Natural killer cell (primary cell): ENCODE measurements at places on chromosomes 16 and 17. TPM values are rescaled to one million over a fixed set of nuclear protein-coding genes. Genes with fewer than 3 reads are reported as not detected.
A peak's percentile ranks its signal among the peaks of the same experiment; 100 is the strongest.

KCNH6 gene
- not detected for total RNA-seq

TBC1D3E gene
- total RNA-seq = not detected

SEC14L5 gene
- 0.27 TPM for total RNA-seq

DNAI2 gene
- 1.2 TPM for total RNA-seq

CRK gene
- 19.6 TPM for total RNA-seq

REXO5 gene
- 1.5 TPM for total RNA-seq

HS3ST6 gene
- not detected for total RNA-seq

RCVRN gene
- 0.86 TPM for total RNA-seq

- no peak for DNase-seq
- H3K4me3 ChIP-seq = no peak overlapping the region
- no peaks in the 10 kb centered on the region for H3K4me1 ChIP-seq
- no peaks in the 10 kb centered on the region for H3K36me3 ChIP-seq
- H3K27ac ChIP-seq = no peak overlapping the region
- no peaks in the 10 kb centered on the region for H3K27me3 ChIP-seq
Observed at GRCh38 chr16:23922406-23922805, 86.6 kb downstream of the PRKCB start.

DNA sequence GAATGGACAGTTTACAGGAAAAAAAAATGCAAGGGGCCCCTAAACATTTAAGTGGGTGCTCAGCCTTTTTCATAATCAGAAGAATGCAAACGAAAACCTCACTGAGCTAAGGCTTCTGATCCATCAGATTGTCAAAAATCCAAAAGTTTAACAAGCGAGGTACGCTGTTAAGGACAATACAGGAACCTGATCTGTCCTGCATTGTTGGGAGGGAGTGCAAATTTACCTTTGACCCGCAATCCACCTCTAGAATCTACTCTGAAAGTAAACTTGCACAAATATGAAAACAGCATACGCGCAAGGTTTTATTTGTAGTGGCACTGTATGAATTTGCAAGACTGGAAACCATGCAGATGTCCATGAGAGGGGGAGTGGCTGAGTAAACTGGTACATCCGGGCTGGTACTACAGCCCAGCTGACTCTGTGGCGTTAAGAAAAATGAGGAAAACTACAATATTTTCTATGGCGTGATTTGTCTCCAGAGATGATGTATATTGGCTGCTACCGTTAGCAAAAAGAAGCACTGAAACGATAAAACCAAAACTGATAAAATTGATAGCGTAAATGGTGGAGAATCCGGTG is 28.8 kb upstream of the ST6GALNAC1 start:
- H3K27ac ChIP-seq = peak overlapping the region; percentile 89
- no peaks in the 10 kb centered on the region for H3K27me3 ChIP-seq
- DNase-seq = no peak
- H3K36me3 ChIP-seq = no peaks in the 10 kb centered on the region

DNA sequence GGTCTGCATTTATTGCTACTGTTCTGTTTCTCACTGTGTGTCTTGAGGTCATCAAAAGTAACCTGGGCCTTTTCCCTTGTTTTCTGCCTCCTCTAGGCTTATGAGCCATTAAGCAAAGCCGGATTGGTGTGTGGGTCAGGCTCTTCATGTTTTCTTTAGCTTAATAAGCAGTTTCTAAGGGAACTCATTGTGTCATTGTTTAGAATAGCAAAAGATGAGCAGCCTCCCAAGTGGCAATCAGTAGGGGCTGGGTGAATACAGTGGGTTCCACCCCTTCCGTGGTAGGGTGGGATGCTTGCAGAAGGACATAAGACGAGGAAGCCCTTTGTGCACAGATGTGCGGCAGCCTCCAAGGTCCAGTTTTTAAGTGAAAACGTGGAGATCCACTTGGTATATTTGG is 34.5 kb downstream of the ABCC1 start:
- no peak overlapping the region for H3K4me3 ChIP-seq
- no peaks in the 10 kb centered on the region for H3K27me3 ChIP-seq
- H3K4me1 ChIP-seq = peaks cover 7% of the 10 kb centered on the region

GRCh38 chr17:32019228-32019627 is 12.0 kb downstream of the LRRC37B start:
- peaks cover 19% of the 10 kb centered on the region for H3K36me3 ChIP-seq
- no peak overlapping the region for H3K4me3 ChIP-seq
- peaks cover 3% of the 10 kb centered on the region for H3K4me1 ChIP-seq
- H3K27me3 ChIP-seq = no peaks in the 10 kb centered on the region

- H3K4me1 ChIP-seq = no peaks in the 10 kb centered on the region
- no peak overlapping the region for H3K4me3 ChIP-seq
- no peaks in the 10 kb centered on the region for H3K27me3 ChIP-seq
- H3K36me3 ChIP-seq = peaks cover 35% of the 10 kb centered on the region
Observed at GRCh38 chr17:17877529-17878358, 41.0 kb upstream of the SREBF1 start.

GRCh38 chr17:6657633-6658287 is 6.2 kb downstream of the C17orf100 start:
- peaks cover 17% of the 10 kb centered on the region for H3K27me3 ChIP-seq
- peaks cover 39% of the 10 kb centered on the region for H3K4me1 ChIP-seq
- H3K36me3 ChIP-seq = no peaks in the 10 kb centered on the region
- DNase-seq = no peak
- no peak overlapping the region for H3K27ac ChIP-seq

DNA sequence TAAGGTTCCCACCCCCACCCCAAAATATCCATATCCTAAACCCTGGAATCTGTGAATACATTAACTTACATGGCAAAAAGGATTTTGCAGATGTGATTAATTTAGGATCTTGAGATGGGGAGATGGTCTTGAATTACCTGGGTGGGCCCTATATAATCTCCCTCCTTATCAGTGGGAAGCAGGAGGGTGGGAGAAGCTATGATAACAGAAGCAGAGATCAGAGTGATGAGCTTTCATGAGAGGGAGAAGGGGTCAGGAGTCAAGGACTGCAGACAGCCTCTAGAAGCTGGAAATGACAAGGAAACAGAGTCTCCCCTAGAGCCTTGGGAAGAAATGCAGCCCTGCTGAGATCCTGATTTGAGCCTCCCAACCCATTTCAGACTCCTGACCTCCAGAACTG is 34.8 kb downstream of the PRSS54 start:
- no peak overlapping the region for H3K4me3 ChIP-seq
- H3K27ac ChIP-seq = no peak overlapping the region

DNA sequence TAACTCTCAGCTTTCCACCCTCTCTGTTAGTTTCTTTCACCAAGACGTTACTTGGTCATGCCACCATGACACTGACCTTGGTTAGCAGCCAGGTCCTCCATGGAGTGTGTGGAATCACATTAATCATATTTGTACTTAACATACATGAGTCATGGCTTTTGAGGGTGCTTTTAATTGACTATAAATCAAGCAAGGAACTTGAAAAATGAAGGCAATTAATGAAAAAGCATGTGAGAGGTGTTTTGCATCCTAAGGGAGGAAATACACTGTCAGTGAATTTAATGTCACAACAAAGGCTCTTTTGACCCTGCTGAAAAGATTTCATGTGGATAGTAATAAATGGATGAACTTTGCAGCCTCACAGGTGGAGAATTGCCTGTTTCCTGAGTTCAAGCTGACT is 240.7 kb downstream of the CDH13 start:
- no peaks in the 10 kb centered on the region for H3K4me1 ChIP-seq

- no peaks in the 10 kb centered on the region for H3K27me3 ChIP-seq
- no peak overlapping the region for H3K4me3 ChIP-seq
- no peak overlapping the region for H3K27ac ChIP-seq
- no peaks in the 10 kb centered on the region for H3K36me3 ChIP-seq
- no peaks in the 10 kb centered on the region for H3K4me1 ChIP-seq
- DNase-seq = no peak
Observed at GRCh38 chr17:55710829-55711496, 11.7 kb downstream of the TMEM100 start.

DNA sequence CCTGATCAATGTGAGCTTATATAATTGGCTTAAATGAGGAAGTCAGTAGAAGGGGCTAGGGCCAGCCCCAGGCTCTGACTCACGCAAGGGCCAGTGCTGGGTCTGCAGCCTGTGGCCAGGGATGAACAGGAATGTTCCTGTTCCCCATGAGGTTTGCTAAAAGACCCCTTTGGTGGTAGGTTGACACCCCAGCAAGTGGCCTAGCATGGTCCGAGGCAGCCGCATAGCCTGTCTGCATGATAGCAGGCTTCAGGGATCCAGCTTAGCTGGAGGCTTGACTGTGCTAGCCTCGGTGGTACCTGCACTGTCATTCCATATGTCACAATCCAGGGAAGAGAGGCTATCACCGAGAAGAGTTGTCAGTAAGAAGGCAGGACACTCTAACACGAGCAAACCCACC is 23.5 kb downstream of the TRIM25 start:
- peaks cover 62% of the 10 kb centered on the region for H3K36me3 ChIP-seq
- no peak for DNase-seq
- no peaks in the 10 kb centered on the region for H3K27me3 ChIP-seq
- H3K4me3 ChIP-seq = no peak overlapping the region
- H3K4me1 ChIP-seq = no peaks in the 10 kb centered on the region
- no peak overlapping the region for H3K27ac ChIP-seq

- no peak for DNase-seq
- no peak overlapping the region for H3K27ac ChIP-seq
- no peaks in the 10 kb centered on the region for H3K4me1 ChIP-seq
- H3K4me3 ChIP-seq = no peak overlapping the region
- no peaks in the 10 kb centered on the region for H3K27me3 ChIP-seq
Observed at GRCh38 chr16:59181821-59182420, 447.8 kb upstream of the GOT2 start.

- no peak overlapping the region for H3K4me3 ChIP-seq
- no peaks in the 10 kb centered on the region for H3K36me3 ChIP-seq
- H3K27me3 ChIP-seq = no peaks in the 10 kb centered on the region
- no peak for DNase-seq
- no peaks in the 10 kb centered on the region for H3K4me1 ChIP-seq
- no peak overlapping the region for H3K27ac ChIP-seq
Observed at GRCh38 chr17:17988427-17988945, 15.8 kb downstream of the DRC3 start.

DNA sequence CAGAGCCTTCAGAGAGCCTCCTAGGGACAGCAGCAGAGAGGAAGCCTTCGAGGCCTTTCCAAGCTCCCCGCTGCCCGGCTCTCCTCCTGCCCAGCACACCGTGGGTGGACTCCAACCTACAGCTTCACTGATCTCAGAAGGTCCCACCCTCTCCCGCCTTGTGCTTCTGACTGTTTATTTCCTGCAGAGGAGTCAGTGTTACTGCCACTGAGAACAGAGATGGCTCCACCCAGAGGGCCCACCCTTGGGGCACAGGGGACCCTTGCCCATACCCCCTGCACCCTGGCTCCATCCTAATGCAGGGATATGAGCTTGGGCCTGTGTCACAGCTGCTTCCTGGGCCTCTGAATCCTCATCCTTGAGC is 52.8 kb upstream of the TOB1 start:
- no peaks in the 10 kb centered on the region for H3K27me3 ChIP-seq
- H3K4me3 ChIP-seq = no peak overlapping the region
- DNase-seq = no peak
- peaks cover 40% of the 10 kb centered on the region for H3K4me1 ChIP-seq
- H3K36me3 ChIP-seq = no peaks in the 10 kb centered on the region

GRCh38 chr17:76734080-76734840 is 2.9 kb downstream of the SRSF2 start:
- no peak overlapping the region for H3K4me3 ChIP-seq
- H3K27ac ChIP-seq = peak overlapping the region; percentile 98
- no peaks in the 10 kb centered on the region for H3K27me3 ChIP-seq
- H3K4me1 ChIP-seq = peaks cover 26% of the 10 kb centered on the region
- no peak for DNase-seq
- H3K36me3 ChIP-seq = peaks cover 55% of the 10 kb centered on the region

DNA sequence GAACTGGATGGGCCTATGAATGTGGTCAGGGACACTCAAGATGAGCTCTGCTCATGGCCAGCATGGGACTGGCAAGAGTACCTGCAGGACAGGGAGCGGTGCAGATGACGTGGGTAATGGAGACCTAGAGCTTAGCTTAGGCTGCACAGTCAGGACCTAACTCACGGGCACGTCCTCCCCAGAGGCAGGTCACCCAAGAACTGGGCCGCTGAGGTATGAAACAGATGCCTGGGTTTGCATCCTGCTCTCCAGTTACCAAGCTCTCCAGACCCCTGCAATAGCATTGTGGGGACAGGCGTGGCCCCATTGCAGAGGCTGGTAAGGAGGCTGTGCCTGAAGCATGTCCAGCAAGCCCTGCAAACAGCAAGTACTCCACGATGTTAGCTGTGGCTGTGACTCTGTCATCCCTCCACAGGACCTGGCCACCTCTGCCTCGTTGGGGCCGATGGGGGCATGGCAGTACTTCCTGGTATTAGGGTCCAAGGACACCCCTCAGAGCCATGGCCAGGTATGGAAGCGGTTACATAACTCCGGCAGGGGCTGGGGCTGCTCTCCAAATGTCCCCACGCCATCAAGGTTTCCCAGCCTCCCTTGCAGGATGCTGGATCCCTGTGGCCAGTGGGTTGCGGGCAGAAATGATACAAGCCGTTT is 37.5 kb upstream of the RBFOX3 start:
- H3K36me3 ChIP-seq = no peaks in the 10 kb centered on the region
- H3K4me3 ChIP-seq = no peak overlapping the region
- H3K27ac ChIP-seq = no peak overlapping the region

DNA sequence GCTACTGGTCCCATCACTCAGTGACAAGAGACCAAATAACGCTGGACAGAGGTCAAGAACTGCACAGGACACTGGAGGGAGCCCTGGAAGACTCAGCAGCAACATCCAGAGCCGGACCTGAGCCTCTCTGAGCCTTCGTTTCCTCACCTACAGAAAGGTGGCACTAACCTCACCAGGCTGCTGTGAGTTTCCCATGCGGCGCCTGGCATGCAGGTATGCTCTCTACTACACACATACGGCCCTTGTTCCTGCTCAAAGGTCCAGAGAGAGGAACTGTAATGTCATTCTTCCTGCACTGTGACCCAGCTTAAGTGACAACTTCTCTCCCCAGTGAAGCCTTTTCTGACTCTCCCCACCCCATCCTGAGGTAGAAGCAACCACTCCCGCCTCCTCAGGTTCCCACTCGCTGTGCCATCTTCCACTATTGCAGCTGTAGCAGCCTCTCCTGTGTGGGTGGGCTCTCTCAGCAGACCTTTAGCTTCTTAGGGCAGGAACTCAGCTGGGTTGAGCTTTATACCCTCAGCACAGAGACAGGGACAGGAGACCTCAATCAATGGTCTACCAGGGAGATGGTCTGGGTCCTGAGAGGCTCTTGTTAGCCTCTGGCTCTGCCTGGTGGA is 43.9 kb upstream of the SREBF1 start:
- H3K36me3 ChIP-seq = peaks cover 47% of the 10 kb centered on the region
- no peak overlapping the region for H3K4me3 ChIP-seq
- H3K4me1 ChIP-seq = no peaks in the 10 kb centered on the region
- no peaks in the 10 kb centered on the region for H3K27me3 ChIP-seq
- no peak overlapping the region for H3K27ac ChIP-seq

- H3K36me3 ChIP-seq = peaks cover 22% of the 10 kb centered on the region
- H3K27ac ChIP-seq = no peak overlapping the region
- no peak for DNase-seq
- no peak overlapping the region for H3K4me3 ChIP-seq
Observed at GRCh38 chr16:67436640-67437193, 5.8 kb downstream of the HSD11B2 start.

DNA sequence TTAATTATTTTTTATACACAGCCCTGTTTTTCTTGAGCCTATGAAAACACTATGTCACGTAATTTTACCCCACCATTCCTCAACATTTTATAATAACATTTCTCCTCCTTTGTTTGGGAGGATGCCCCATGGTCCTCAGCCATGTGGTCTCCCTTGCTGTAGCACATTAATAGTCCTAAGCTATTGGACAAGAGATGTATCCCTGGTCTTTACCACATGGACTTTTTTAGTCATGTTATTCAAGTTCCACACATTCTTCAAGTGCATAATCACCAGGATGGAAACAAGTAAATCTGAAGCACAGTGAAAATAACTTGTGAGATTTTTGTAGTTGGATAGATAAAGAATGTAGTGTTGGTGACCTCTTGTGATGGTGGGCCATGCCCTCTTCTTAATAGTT is 2.0 kb upstream of the KRTAP2-3 start:
- no peak overlapping the region for H3K27ac ChIP-seq
- H3K27me3 ChIP-seq = no peaks in the 10 kb centered on the region
- DNase-seq = no peak
- H3K4me3 ChIP-seq = no peak overlapping the region
